Activated naive CD4-positive, alpha-beta T cell treated with Interleukin-2 at 50 U/mL for 16 hours (primary cell): ENCODE measurements at places on chromosomes 16 and 17.

GRCh38 chr17:57701124-57701523 lies 44.0 kb downstream of the CCDC182 start:
- no peak for DNase-seq

DNA sequence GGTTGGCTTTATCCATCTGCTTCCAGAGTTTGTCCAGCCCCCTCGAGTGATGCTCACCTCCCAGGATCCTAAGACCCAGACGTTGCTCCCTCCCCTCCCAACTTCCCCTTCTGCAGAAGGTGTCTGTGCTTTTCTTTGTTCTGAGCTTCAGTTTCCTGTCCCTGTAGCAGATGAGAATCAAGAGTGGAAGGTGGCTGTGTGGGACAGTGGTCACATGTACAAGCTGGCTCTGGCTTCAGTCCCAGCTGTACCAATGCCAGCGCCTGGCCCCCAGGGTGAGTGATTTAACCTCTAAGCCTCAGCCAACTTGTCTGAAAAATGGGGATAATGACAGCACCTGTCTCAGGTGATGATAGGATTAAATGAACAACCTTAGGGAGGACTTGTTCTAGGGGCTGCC lies 7.7 kb downstream of the PRR15L start:
- DNase-seq = no peak

- DNase-seq = no peak
Observed at GRCh38 chr16:70582280-70582978, 58.8 kb downstream of the SF3B3 start.

- DNase-seq = no peak
Observed at GRCh38 chr16:54022362-54022761, 264.2 kb downstream of the IRX3 start.

DNA sequence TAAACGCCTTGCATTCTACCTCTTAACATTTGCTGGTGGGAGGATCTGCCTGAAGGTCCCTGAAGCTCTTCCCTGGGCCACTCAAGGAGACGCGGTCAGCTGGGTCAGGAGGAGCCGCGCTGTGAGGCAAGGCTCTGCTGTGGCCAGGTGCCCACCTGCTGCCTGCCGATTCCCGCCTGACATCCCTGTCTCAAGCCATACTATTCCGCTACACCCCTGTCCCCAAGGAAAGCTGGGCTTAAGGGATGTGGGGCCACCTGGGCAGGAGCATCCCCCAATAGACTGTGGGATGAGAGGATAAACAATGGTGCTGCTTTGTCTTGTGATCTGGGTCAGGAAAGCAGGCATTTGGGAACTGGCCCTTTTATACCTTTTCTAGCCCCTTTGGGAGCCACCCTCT lies 5.1 kb downstream of the TPPP3 start:
- no peak for DNase-seq

- DNase-seq = no peak
Observed at GRCh38 chr17:6279659-6280058, 155.3 kb downstream of the AIPL1 start.

DNA sequence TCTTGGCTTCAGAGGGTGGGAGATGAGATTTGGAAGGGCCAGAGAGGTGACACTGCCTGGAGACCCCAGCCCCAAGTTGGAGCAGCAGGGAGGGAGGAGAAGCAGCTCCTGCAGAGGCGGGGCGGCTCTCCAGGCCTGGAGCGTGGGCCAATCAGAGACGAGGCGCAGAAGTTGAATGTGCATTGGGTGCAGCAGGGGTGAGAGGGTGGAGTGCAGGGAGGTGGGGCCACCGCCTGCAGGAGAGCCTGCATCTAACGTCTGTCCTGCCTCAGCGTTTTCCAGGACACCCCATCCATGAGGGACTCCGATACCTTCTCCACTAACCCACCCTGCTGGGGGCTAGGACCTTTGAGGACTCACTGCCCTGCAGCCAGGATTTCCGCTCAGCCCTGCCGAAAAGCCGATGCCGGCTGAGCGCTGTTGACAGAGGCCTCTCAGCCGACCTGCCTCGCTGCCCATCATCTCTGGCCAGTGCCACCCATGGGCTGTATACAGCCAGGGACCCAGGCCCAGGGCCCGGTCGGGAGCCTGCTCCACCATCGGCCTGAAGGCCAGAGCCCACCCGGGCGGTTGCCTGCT lies 146.2 kb downstream of the ENGASE start:
- DNase-seq = peak; percentile 3

DNA sequence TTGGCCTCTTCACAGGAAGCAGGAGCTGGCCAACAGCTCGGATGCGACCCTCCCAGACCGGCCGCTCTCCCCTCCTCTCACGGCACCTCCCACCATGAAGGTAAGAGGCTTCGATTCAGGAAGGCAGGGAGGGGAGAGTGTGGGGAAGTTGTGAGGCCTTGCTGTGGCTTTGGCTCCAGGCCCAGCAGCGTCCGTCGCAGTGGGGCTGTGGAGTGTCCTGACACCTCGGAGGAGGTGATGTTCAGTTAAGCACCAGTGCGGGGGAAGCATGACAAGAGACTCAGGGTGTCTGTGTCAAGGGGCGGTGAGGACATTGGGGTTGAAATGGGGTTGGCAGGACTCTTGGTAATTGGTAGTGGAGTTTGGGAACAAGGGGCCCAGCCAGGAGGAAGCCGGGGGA lies 109.0 kb downstream of the RAP1GAP2 start:
- DNase-seq = no peak

DNA sequence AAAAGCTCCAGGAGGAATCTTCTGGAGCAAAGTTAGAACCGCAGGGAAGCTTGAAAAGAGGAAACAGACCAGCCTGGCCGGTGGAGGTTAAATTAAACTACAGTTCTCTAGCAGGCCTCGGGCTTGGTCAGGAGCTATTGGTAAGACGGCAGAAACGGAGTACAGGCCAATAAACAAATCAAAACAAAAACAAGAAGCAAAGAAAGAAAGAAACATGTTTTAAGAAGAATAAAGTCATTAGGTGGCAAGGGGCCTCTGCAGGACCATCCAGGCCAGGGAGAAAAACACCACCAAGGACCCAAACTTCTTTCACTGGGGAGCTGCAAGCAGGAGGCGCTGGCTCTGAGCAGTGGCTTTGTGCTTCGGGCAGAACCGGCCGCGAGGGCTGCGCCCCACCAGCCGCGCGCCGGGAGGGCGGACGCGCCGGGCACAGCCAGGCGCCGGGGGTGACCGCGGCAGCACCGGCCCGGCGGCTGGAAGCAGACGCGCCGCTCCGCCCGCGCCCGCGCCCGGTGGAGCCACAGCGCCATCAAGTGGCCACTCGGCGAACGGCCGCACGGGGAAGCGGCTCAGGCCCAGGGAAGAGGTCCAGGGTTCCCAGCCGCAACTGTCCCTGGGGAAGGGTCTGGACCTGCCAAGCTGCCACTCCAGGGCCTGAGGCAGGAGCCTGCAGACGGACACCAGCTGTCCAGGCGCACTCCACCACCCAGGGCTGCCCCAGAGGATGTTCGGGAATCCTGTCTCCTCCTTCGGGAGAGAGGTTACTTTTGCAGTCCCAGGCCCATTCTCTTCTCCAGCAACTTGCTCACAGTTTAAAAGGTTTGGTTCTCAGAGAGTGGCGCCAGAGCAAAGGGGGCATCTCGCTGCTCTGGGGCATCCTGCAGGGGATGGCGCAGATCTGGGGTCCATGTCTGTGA lies 419.4 kb downstream of the SOX9 start:
- DNase-seq = peak; percentile 63

GRCh38 chr17:76264425-76264754 lies 758 bp upstream of the UBALD2 start:
- DNase-seq = no peak

GRCh38 chr16:57473176-57473840 lies 10.8 kb downstream of the POLR2C start:
- DNase-seq = no peak

DNA sequence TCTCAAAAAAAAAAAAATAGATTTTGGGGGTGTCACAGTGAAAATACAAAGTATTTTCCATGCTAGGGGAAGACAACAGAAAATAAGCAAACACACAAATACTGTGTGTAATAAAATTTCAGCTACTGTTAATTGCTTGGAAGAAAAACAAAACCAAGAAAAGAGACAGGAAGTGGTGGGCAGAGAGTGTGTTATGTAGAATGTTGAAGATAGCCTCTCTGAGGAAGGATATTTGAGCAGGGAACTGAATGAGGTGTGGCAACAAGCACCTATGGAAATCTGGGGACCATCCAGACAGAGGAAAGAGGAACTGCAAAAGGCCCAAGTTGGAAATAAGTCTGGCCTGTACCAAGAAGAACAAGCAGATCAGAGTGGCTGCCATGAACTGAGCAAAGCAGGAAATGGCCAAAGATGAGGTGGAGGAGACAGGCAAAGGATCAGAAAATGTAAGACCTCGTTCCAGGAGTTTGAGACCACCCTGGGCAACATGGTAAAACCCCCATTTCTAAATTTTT lies 7.8 kb upstream of the USP31 start:
- no peak for DNase-seq

GRCh38 chr16:12178251-12178990 lies 201.9 kb downstream of the SNX29 start:
- no peak for DNase-seq

GRCh38 chr16:72740347-72740746 lies 307.6 kb downstream of the ZFHX3 start:
- no peak for DNase-seq

- no peak for DNase-seq
Observed at GRCh38 chr17:28895794-28896447, 1.6 kb downstream of the FLOT2 start.

GRCh38 chr17:42568341-42569111 lies 1.6 kb downstream of the MLX start:
- no peak for DNase-seq

DNA sequence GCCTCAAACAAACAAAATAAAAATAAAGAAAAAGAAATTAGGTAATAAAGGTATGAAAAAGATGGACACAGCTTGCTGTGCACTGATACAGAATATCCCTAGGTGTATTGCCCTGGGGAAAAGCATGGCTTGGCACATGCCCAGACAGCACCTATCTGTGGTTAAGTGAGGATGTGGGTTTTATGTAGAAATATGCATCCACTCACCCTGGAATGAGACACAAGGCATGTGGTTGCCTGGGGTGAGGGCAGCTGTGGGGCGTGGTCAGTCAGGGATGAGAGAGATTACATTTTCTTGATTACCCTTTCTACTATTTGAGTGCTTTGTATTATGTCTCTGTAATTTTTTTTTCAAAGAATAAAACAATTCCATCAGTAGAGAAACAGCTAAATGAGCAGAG lies 6.9 kb downstream of the PLLP start:
- peak; percentile 62 for DNase-seq

- DNase-seq = peak; percentile 39
Observed at GRCh38 chr17:61411261-61412142, 11.9 kb downstream of the TBX2 start.

- no peak for DNase-seq
Observed at GRCh38 chr17:57993471-57994365, 5.7 kb upstream of the VEZF1 start.
